Stimulated activated CD4-positive, alpha-beta T cell treated with anti-CD3 and anti-CD28 coated beads, Interleukin-1b, Interleukin-23, amount 100 ng/mL, for 48 hours (primary cell): ENCODE measurements at places on chromosomes 5 and 9.

DNA sequence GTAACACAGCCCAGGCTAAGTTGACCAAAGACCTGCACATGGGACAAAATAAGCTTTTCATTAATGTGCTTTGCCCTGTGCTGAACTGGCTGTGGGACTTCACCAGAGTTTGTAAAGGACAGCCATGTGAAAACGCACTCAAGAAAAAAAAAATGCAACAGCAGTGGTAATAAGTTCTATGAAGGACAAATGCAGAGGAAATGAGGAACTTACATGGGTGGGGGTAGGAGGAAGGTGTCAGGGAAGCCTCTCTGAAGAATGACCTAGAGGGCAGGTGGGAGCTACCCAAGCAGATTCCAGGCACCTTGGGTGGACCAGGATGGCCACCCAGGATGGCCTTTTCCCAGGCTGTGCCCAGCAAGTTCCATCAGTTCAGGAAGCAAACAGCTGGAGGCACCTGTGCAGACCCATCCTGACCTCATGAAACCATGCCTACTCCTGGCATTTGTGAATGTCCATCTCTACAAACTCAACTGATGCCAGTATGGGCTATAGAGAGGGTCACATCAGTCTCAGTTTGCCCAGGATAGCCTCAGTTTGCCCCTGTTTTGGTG lies 6.7 kb upstream of the PHF2 start:
- DNase-seq: no peak

DNA sequence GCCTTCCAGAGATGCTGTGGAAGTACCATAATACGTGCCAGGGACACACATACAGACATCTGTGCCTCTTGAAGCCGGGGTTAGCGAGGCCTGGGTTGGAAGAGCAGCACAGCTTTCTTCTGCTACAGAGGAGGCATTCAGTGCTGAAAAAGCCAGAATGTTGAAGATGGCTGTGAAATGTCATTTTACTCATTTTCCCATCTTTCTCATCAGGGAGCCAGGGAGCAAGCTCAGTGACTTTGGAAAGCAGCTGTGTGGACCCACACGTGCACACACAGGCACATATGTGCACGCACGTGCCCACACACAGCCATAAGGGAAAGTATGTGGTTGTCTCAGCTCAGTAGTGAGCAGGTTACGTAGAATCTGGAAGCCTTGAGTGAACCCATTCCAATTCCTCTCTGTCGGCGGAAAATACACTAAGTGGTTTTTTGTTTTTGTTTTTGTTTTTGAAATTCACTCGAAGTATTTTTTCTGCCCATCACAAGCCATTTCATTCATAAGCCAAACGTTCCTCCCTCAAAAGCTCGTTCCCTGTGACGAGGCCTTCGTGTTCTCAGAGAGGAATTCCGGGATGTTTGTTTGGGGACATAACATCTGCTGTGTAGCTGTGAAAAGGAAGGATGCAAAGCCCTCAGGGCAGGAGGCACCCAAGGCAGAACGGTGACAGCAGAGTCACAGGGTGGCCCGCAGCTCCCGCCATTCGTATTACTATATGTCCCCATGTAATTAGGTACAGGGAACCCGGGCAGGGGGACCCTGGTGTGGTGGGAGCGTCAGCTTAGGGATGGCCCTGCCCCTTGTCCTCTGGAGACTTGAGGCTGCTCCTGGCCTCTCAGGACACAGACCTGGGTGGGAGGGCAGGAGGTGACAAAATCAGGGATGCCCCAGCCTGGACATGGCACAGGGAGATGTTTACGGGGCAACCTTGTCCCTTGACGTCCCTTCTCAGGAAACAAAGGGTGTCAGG lies 29.0 kb upstream of the ANKRD33B start:
- DNase-seq: no peak

DNA sequence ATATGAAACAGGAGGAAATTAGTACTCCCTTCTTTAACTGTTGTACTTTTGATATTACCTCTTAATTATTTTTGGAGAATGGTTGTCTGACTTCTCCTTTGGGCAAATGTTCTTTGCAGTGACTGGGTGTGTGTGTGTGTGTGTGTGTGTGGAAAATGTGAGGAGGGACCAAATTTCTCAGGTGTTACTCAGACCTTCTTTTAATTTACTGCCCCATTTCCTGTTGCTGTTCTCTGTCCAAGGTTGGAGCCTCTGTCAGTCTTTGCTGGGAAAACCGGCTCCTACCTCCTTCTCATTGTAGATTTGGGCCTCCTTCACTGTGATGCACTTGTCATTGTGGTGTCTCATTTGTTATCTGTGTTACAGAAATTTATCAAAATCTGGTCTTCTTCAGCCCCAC lies 68.4 kb downstream of the PBX3 start:
- DNase-seq: no peak

- no peak for DNase-seq
These were observed 28.7 kb downstream of the EXOC3 start for GRCh38 chr5:471750-472058.

DNA sequence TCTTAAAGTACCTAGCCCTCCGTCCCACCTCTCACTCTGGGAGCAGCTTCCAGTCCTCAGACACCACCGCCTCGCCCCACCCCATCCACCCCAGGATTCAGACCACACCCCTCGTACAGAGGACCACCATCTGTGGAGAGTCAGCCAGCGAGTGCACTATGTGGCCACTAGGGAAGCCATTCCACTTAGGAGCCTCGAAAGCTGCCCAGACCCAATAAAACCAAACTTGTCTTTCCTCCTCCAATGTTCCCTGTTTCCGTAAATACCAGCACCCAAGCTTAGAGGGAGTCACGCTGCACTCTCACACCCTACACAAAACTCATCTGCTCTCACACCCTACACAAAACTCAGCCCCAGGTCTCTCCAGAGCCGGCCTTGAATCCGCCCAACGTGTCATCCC lies 1.9 kb downstream of the GCNT4 start:
- DNase-seq: peak; percentile 22

GRCh38 chr5:127664093-127664492 lies 15.2 kb downstream of the CTXN3 start:
- DNase-seq: no peak

DNA sequence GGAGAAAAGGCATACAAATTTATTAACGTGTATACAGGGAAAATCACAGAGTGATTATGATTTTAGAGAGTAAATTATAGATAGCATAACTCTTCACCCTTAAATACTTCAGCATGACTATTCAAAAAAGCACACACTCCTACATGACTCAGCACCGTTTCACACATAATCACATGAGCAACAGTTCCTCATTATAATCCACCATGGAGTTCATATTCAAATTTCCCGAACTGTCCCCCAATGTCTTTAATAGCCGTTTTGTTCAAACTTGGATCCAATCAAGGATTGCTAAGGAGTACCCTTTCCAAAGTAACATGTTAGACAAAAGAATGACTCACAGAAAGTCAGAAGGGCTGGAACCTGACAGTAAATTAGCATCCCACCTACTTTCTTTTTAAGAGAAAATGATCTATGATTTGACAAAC lies 32.1 kb downstream of the RAPGEF1 start:
- no peak for DNase-seq

GRCh38 chr9:34190996-34191892 lies 12.4 kb downstream of the UBAP1 start:
- DNase-seq: no peak

DNA sequence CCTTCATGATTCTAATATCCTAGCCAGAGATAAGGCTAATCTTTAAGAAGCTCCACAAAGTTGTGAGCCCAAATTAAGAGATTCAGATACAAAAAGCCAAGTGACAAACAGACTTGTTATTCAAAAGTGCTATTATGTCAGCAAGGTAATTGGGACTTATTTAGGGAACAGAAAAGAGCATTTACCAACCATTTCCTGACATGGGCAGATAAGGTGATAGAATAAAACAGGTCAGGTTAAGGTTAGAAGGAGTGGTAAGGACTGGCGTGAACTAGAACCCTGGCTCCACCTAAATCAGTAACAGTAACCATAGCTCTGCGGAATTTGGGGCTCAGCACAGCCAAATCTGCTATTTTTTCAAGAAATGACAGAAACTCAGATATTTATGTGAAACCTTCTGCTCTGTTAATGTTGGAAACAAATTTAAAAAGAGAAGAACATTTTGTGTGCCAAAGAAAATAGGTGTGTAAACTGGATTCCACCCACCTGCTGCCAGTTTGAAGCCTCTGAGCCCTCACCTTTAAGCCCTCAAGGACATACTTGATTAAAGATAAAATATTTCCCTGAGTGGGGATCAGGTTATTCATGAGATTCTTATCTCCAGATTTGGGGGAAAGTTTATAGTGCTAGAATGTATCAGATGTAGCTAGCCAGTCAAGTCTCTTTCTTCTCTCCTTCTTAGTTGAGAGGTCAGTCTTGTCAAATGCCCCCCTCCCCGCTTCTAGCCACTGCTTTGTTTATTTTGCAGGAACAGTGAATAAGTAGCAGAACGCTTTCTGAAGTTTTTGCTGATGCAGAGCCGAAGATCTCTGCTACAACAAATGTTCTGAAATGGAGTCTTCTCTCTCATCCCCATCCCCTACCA lies 10.2 kb upstream of the ERMP1 start:
- DNase-seq: no peak

DNA sequence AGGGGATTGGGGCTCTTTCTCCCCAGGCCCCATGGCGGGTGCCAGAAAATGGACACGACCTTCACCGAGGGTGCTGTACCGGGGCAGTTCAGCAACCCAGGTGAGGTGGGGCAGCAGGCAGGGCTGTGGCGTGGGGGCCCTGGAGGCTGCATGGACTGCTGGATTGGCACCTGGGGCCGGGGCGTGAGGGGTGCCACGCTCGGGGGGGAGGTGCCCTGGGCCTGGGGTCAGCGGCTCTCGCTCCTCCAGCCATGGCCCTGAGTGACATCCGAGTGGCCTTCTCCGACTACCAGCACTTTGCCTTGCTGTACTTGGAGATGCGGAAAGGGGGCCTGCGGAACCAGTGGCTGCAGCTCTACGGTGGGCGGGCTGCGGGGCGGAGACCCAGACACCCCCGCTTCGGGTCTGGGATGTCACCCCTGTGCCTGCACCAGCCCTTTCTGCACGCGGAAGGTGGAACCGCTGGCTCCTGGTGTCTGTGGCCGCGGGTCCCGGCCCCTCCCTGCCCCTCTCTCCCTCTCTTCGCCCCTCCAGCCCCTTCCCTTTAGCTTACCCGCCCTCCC lies 1.8 kb downstream of the LCNL1 start:
- DNase-seq: no peak

- DNase-seq: no peak
These were observed 101.9 kb downstream of the F2RL2 start for GRCh38 chr5:76521240-76521758.

DNA sequence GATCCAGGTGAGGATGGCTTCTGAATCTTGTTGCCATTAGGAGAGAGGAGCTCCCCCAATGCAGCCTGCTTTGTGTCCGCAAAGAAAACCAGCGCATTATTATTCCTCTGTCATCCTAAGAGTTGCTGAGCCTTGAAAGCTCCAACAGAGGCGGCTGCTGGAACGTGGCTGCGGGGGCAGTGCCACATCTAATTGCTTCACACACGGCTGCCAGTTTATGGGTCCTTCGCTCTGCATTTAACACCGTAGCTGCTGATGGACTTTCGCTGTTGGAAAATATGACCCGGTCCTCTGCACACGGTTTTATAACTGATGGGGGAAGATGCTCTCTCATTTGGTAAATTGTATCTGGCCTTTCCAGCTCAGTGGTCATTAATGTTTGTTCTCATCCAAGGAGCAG lies 38.0 kb downstream of the ZNF622 start:
- DNase-seq: no peak

- DNase-seq: no peak
These were observed 27.3 kb downstream of the NADK2 start for GRCh38 chr5:36214436-36214835.

GRCh38 chr5:126742425-126742824 lies 34.5 kb upstream of the LMNB1 start:
- no peak for DNase-seq
